ENCODE measurements at places on chromosomes 4 and X.

GRCh38 chr4:70151271-70151670 is 2.8 kb upstream of the PRR27 start:
- no peak for DNase-seq

GRCh38 chr4:128221586-128221985 is 66.0 kb downstream of the PGRMC2 start:
- DNase-seq = no peak

DNA sequence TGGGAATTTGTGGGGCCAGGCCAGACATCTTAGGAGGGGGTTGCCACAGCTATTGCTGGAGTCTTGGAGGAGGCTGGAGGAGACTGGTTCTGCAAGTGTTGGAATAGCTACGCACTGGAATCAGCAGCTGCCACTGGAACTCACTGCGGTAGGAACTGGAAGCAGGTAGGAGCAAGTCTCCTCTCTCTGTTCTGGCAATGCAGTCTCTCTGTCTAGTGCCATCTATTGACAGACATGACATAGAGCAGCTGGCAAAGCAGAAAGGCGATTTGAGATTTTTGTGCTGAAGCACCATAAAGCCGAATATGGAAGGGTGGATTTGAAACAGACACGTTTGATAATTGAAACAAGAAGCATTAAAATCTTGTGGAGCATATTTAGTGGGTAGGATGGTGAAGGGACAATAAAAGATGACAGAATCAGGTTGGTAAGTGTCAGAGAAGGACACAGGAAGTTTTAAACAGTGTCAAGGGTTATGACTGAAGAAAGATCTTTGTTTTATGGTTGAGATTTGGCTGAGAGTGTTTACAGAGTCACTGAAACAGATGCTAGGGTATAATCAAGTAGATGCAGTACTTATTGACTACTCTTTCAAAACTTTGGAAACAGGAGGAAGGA is 23.5 kb upstream of the SYNPO2 start:
- DNase-seq = no peak

DNA sequence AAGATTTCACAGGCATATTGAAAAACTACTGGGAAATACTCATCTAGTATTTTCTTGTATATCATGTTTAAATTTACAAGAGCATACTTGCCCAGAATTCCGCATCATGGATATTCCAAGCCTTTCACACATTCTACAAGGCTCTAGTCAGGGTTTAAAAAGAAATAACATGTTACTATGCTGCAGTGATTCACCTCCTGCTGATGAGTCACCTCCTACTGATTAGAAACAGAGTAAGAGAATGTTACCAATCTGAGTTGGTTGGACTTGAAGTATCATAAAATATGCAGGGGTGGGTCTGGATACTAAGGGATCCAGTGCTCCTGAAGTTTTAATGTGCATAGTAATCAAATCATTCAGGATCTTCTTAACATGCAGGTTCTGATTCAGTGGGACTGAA is 192.0 kb upstream of the ANK2 start:
- DNase-seq = no peak

GRCh38 chrX:136779346-136779781 is 1.4 kb downstream of the ARHGEF6 start:
- DNase-seq = no peak

DNA sequence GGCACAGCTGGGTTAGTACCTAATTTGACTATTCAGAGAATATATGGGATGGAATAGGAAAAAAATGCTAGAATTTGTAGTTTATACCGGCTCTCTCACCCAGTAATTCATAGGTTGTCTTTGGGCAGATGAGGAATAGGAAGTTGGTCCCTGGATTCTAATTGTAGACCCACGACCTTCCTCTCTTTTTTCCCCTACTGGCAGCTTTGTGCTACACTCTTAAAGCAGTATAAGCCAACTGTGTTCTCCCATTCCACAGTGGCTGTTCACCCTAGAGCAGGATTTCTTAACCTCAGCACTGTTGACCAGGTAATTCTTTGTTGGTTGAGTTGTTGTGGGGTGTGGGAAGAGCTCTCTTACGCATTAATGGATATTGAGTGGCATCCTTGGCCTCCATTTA is 92.9 kb downstream of the FNIP2 start:
- DNase-seq = no peak

- no peak for DNase-seq
Observed at GRCh38 chr4:1614854-1615595, 69.1 kb downstream of the FAM53A start.

DNA sequence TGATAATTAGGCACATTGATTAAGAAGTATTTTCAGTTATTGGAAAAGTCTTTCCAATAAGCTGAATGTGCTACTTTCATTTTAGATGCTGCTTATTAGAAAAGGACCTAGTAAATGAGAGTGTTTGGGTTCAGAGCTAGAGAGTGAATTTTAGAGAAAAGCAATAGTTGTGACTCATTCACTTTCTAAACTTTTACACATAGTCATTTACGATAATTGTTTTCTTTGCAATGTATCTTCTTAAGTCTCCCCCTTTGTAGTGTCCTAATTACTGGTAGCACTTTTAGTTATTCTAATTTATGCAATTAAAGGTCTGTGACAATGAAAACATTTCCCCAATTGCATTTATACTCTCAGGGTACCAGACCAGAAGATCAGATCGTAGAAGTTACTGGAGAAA is 1.3 kb downstream of the IL21 start:
- DNase-seq = no peak

DNA sequence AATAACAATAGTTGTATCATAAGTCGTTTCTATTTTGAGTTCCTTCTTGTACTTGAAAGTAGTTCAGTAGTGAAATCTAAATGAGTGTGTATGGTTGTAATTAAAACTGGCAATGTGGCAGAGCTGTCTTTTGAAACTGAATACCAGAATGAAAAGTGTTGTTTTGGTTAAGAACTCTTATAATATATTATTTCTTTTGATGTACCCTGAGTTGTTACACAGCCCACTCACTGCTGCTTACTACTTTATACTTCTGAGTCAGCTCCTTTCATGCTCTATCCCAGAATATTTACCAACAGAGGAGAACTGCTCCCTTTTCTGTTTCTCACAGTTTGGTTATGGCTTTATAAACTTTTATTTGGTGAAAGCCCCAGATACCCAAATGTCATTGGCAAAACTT is 28.8 kb downstream of the FAM199X start:
- no peak for DNase-seq

DNA sequence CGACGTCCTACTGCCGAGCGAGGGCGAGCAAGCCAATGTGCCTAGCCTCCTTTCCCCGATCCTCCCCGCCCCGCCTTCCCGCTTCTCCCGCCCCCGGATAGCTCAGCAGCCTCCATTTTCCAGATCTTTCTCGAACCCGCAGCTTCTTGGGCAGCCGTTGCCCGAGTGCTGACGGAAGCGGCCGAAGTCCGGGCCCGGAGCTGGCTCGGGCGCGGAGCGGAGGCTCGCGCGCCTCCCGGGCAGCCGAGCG is 172 bp upstream of the HSPA4L start:
- DNase-seq = peak; percentile 72

DNA sequence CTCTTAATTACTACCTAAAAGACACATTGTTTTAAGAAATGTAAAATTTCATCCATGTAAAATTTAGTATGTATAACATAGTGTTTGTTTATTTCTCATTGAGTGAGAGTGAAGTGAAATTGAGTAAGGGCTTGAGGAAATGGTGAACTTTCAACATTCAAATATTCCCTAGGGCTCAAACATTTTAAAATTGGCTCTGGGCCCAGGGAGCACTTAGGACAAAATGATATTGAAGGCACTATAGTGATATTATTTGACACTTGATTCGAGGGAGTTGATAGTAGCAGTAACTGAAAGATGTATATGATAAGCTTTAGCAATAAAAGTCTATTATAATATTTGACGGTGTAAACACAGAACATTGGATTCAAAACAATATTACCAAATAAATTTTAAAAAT is 1244.0 kb upstream of the TENM3 start:
- DNase-seq = no peak

GRCh38 chr4:159150821-159151390 is 48.0 kb downstream of the RAPGEF2 start:
- DNase-seq = no peak

- DNase-seq = no peak
Observed at GRCh38 chrX:6660567-6661264, 125.8 kb upstream of the VCX3A start.

DNA sequence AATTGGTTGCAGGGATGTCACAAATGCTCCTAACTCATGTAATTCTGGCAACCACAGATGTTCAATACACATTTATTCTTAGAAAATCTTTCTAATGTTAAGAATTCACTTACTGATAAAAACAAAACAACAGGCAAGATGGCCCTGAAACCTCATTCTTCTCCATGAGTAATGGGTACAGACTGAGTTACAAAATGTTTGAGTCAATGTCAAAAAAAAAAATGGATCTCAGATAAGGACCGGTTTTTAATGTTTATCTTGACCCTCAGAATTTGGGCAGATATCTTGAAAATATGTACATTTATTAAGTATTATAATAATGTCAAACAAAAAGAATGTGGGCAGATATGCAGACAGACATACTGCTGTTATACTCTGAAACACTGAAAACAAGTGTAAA is 1.8 kb upstream of the SULT1E1 start:
- DNase-seq = no peak

DNA sequence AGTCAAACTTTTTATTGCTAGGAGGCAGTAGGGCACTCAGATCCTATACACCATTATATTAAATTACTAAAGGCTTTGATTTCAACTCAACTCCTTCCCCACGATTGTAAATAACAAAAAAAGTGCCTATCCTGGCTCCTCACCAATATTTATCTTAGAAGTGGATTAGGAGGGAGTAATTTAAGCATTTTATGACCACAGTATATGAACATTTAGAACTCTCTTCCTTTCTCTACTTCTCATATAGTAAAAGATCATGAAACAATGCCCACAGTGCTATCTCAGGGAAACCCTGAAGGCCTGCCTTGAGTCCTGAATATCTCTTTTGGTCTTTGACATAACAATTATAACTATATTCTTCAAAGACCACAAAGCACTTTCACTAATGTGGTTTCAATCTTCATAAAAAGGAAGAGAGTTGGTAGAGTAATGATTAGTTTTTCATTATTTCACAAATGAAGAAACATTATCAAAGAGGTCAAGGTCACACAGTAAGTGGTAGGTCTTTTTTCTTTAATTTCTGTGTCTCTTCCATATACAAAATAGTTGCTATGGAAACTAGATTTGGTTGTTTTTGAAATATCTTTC is 29.1 kb upstream of the ADH1C start:
- no peak for DNase-seq

GRCh38 chr4:63556332-63556731 is 852.9 kb downstream of the TECRL start:
- no peak for DNase-seq
